HuH-7.5 (cell line): ENCODE measurements at places on chromosomes 16 and 17.

- DNase-seq, result no peak
Measured at GRCh38 chr17:35359398-35359797, 14.0 kb downstream of the SLFN11 start.

DNA sequence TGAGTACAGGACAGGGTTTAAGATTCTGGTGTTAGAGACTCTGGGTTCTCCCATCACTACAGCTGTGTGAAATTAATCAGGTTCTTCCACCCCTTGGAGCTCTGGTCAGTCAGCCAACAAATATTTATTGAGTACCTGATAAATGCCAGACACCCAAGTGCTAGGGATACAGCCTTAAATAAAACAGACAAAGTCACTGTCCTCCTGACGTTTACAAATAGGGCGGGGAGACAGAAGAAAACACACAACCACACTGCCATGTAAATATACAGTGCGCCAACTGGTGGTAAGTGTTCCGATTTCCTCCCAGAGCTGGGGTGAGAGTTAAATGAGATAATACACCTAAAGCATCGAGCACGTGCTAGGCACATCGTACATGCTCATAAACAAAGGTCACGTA lies 121.0 kb downstream of the COPRS start:
- no peak for DNase-seq

GRCh38 chr17:65479282-65479681 lies 82.2 kb downstream of the AXIN2 start:
- DNase-seq, result no peak

GRCh38 chr16:67227567-67227921 lies 614 bp downstream of the TMEM208 start:
- DNase-seq, result no peak

- peak; percentile 75 for DNase-seq
Measured at GRCh38 chr17:40316571-40317344, 7.8 kb downstream of the RARA start.

- DNase-seq, result no peak
Measured at GRCh38 chr17:20234276-20234675, 225.1 kb downstream of the SPECC1 start.

DNA sequence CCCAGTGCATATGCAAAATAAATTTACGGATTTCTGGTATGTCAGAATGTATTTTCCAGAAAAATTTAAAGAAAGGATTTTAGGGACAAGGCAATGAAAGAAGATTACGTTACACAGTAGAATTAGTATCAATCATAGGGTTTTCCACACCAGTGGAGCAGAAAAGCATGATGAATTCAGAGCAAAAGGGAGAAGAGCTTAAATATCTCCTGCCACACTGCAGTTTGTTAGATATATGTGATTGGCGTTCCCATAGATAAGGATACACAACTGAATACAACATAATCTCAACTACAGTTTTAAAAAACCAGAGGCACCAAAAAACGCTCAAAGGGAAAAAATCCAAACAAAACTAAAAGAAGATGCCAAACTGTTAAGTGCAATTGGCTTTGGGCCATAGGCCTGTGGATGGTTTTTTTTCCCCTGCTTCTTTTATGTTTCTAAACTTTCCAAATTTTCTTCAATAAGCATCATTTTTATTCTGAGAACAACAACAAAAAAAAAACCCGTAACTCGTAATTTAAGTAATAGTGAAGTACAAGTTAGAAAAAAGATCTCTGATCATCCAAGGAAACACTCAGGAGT lies 22.3 kb downstream of the MARF1 start:
- DNase-seq, result no peak

DNA sequence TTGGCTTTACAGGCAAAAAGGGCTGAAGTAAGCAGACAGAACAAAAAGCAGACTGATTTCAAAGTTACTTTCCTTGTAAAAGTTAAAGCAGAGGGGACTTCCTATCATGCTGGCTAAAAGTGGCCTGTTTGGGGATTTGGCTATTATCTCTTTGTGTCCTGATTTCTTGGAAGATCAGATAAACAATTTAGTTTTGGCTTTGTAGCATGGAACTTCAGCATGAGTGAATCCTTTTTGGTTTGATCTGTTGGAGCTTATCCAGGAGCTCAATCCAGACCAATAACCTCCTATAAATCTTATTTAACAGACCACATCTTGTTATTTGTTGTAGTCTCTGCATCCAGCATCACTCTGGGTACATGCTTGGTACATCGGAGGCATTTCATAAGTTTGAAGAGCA lies 8.9 kb upstream of the RNF112 start:
- no peak for DNase-seq

DNA sequence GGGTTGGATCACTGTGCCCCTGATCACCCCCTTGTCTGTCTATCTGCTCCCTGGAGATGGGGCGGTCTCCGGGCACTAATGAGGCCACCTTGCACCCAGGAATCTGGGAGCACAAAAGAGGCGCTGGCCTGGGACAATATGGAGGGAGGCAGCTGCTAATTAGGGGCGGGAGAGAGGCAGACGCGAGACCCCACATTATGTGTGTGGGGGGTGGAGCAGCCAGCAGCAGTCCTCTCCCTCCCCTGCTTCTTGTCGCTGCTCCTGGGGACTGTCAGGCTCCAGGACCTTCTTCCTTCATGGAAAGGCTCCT lies 324 bp upstream of the HCRT start:
- DNase-seq, result no peak

- no peak for DNase-seq
Measured at GRCh38 chr16:81307770-81308169, 7.0 kb upstream of the GAN start.

DNA sequence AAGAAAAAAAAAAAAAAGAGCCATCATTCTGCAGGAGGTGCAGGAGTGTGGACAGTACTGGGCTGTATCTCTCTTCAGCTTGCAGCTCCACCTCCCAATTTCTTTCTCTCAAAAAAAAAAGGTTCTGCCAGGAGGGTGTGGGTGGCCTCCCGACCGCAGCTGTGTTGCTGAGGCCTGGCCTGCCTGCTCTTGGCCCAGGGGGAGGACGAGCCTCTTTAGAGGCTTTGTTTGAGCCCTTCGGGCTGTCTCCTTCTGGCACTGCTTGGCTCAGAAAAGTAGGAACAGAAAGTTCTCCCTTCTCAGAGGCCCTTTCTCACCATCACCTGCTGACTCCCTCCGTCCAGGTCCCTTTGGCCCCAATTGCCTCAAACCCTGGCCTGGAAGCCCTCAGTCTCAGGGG lies 22.2 kb upstream of the C17orf107 start:
- DNase-seq, result no peak

GRCh38 chr17:19331134-19331533 lies 31.4 kb downstream of the B9D1 start:
- no peak for DNase-seq

DNA sequence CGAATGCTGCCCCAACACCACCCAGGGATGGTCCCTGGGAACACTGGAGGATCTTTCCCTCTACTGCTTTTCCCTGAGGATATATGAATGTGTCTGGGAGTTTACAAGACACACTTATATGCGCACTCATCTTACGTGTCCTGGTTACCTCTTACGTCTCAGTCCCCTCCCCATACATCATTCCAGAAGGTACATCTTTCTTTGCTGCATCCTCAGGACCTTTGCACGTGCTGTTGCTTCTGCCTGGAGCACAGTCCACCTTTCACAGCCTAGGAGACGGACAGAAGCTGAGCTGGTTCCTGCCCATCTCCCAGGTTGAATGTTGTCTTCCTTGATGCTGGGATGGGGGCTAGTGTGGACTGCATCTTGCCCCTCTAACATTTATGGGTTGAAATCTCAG lies 153.0 kb upstream of the FOXF1 start:
- no peak for DNase-seq
